ENCODE measurements at places on chromosomes 11 and 22.
A peak's percentile ranks its signal among the peaks of the same experiment; 100 is the strongest.

- DNase-seq, result no peak
Observed at GRCh38 chr11:117009905-117010605, 88.2 kb downstream of the SIK3 start.

- no peak for DNase-seq
Observed at GRCh38 chr11:60857378-60858232, 1.9 kb upstream of the PTGDR2 start.

- no peak for DNase-seq
Observed at GRCh38 chr11:12573707-12574485, 100.3 kb upstream of the TEAD1 start.

GRCh38 chr11:66721939-66722338, 7.1 kb downstream of the SPTBN2 start:
- DNase-seq, result no peak

DNA sequence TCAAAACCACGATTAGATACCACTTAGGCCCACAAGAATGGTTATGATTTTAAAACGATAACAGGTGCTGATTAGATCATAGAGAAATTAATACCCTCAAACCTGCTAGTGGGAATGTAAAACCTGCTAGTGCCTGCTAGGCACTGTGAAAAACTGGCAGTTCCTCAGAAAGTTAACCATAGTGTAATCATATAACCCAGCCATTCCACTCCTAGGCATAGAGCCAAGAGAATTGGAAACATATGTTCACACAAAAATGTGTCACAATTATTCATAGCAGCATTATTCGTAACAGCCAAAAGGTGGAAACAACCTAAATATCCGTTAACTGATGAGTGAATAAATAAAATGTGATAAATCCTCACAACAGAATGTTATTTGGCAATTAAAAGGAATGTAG, 122.2 kb upstream of the SYN3 start:
- DNase-seq, result peak; percentile 88

- no peak for DNase-seq
Observed at GRCh38 chr22:33919391-33920196, 682 bp downstream of the LARGE1 start.
